Suppressor macrophage treated with lipopolysaccharide for 1 hour (primary cell): ENCODE measurements at places on chromosomes 12 and 14.

DNA sequence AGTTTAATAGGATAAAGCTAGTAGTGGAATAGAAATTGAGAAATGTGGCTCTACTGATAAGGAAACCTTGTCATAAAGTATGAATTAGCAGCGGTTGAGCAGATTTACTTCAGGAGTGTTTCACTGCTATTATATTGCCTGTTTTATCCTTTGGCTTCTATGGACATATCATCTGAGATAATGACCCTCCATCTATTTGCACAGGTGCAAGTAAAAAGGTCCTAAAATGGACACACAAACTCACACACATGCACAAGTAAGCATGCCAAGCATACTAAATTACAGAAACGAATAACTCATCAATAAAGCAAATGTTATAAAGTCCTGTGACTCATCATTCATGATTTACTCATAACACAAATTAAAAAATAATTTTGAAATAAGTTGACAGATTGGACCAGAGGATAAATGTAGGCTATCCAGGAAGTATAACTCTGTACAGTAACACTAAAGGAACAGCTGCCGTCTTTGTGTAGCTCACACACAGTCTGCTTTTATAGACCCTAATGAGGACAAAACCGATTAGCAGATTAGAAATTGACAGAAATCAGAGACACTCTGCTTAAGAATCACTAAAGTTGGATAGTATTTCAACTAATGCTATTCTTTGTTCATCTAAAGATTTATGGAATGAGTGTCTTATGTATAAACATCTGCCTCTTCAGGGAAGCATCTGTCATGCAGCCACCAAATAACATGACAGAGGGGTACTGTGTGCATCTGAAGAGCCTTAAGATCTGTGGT lies 73.9 kb downstream of the SYT1 start:
- DNase-seq: no peak

- peak; percentile 67 for DNase-seq
Observed at GRCh38 chr12:19642345-19642744, 203.1 kb downstream of the AEBP2 start.

- no peak for DNase-seq
Observed at GRCh38 chr12:121439715-121440114, 39.8 kb downstream of the RNF34 start.

DNA sequence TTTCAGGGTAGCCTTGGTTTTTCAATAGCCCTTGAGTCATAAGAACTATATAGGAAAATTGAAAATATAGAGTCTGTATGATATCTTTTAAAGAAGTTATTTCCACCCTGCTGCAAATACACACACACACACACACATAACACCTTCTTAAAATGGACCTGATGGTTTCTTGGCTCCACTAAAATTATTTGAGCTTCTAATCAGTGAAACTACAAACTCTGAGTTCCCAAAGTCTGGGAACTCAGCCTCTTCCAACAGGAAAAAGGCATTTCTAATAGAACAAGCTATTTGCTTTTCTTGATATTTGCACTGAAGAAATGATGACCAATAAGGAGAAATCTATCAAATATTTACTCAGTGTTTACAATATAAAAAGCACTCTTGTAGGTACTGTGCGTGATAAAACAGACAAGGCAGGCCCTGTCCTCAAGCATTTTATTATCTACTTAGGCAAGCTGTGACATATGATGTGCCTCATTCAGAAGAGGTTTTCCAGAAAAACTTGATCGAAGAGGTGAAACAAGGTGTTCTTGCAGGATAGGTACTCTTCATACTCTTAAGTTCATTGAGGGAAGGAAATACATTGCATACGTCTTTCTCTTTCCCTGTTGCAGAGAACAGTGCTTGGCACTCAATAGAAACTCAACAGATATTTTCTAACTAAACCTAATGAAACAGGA lies 88.6 kb downstream of the MGST1 start:
- DNase-seq: no peak

DNA sequence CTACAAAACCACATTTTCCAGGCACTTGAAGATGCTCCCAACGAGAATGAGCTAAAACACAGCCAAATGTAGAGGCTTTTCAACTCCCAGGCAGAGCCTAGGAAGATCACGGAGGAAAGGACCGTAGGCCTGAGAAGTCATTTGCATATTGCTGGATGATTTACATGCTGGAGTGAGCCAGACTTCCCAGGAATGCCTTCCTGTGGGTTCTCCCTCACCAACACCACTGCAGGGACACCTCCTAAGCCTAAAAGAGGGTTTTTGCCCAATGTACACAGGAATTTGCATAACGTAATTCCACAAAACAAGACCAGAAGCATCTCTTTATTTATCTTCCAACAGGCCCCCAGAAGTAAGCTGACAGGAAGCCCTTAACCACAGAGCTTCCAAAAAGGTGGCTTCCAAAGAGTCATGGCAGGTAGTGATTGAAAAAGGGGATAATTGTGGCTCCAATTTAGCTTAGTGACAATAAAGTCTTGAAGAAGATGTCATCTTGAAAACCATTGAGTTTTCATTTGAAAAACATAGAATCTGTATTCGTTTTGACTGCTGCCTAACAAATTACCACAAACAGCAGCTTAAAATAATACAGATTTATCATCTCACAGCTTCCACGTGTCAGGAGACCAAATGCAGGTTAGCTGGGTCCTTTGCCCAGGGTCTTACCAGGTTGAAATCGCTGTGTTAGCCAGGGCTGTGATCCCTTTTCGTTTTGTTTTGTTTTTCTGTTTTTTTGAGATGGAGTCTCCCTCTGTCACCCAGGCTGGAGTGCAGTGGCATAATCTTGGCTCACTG lies 116.2 kb downstream of the EGLN3 start:
- no peak for DNase-seq

DNA sequence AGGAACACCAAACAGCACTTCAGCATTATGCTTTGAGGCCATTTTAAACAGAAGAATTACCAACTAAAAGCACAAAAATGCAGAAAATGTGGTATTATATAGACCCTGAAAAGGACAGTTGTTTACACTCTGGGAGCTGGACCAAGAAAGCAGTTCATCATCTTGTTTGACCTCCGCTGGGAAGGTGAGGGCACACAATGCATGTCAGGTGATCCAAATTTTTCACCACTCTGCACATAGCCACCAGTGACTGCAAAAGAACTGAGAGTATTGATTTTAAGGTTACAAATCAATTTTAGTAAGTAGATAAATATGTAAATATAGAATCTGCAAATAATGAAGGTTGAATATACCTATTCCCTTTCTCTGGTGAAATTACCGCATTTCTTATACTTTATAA lies 119.6 kb downstream of the SLC16A7 start:
- DNase-seq: no peak

DNA sequence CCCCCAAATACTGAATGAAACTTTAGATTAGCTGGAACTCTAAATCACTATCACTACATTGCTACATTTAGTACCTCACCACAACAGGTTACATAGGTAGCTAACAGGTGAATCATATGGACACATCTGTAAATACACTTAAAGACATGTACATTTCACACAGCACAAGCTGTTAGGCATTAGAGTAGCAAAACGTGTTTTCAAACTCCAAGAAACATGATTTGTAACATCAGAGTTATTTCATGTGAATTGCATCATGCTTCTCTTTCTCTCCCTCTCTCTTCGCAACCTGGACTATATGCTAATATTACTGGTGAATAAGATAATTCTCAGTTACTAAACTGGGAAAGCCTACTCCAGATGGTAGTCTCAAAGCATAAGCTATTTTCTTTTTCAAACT lies 4.3 kb downstream of the SEL1L start:
- DNase-seq: peak; percentile 18

GRCh38 chr14:76720382-76720813 lies 40.9 kb upstream of the VASH1 start:
- DNase-seq: peak; percentile 46

DNA sequence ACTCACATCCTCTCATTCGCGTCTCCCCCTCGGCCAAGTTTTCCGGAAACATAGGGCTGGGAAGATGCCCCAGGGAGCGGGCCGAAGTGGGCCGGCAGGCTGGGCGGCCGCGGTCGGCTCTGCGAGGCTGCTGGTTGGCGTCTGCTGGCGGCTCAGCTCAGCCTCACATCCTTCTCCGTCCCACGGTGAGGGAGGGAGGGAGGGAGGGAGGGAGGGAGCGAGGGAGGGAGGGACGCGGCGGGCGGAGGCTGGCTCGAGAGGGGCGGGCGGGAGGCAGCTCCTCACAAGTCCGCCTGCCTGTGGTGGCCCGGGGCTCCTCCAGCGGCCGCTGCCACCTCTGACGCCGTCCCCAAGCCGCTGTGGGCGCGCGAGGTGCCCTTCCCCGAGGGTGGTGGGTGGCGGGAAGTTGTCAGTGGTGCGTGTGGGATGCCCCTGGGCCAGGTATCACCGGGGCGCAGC lies 93.8 kb downstream of the RFLNA start:
- peak; percentile 87 for DNase-seq

GRCh38 chr14:23177181-23177580 lies 6.3 kb downstream of the SLC7A8 start:
- DNase-seq: no peak

DNA sequence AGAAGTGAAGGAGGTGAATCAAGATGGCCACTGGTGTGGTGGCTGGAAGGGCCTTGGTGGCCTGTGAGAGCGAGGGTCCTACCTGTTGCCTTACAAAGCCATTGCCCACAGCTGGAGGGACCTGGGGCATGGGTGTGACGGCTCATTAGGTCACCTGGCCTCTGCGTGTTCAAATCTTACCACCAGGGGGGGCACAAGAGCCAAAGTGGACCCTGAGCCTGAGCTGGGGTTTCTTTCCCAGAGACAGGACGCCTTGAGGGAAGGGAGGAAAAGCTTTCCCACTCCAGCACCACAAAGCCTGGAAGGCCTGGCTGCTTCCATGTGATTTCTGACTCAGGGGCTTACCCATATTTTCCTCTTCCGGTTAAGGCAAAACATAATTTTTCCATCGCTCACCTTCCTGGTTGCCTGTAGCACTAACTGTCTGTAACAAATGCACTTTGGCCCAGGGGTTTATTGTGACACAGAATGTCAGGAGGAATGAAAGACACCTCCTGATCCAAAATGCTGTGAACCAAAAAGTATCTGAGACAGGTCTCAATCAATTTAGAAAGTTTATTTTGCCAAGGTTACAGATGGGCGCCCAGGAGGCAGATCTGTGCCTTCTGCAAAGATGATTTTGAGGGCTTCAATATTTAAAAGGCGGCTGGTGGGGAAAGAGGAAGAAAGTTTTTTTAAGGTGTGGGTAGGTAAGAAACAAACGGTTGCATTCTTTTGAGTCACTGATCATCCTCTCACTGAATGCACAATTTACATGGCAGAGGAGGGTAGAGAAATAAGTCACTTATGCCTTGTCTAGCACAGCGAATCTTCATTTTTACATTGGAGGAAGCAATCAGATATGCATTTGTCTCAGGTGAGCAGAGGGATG lies 4.3 kb upstream of the CD9 start:
- DNase-seq: peak; percentile 62

DNA sequence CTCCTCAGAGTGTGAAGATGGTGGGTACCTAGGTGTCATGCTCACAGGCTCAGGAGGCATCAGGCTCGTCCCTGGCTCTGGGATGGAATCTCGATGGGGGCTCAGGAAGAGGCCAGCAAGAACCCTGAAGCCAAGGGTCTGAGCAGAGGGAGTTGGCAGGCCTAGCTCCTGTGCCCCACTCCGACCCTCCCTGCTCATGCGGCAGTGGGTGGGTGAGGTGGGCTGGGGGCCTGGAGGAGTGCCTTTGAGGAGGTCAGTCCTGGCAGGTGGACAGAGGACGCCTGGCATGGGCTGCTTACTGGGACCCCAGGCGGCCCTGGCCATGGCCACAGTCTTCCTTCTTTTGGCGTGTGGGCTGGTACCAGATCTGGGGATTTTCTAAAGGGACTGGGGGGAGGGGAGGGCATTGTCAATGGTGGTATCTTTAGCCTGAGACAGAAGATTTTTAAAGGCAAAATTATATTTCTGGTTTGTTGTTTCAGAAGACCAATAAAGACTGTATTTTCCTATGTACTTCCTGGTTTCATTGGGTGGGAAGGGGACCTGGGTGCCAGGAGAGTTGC lies 16.0 kb downstream of the LRTM2 start:
- no peak for DNase-seq

GRCh38 chr14:77822741-77823140 lies 22.8 kb downstream of the ADCK1 start:
- DNase-seq: no peak

GRCh38 chr14:99790201-99790977 lies 2.8 kb upstream of the EML1 start:
- DNase-seq: no peak

- DNase-seq: no peak
Observed at GRCh38 chr14:101174522-101174838, 271.0 kb upstream of the RTL1 start.
